Stimulated activated CD8-positive, alpha-beta memory T cell treated with anti-CD3 and anti-CD28 coated beads, Interleukin-7, amount 100 ng/mL, for 1 hour (primary cell): ENCODE measurements at places on chromosomes 4 and X.

DNA sequence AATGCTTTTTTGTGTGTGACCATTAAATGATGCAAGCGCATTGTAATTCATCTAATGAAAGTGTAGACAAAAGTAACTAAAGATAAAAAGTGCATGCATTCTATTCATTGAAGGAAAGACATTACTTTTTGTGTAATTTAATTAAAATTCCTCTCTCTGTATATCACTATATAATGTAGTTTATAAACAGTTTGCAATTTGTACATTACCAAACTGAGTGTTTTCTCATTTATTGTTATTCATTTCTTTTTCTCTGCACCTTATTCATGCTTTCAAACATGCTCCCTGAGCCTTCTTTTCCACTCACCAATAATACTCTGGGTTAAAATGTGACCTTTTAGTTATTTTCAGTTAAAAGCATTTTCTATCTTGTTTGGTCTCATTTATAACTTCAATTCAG, 713.7 kb upstream of the AADAT start:
- no peak for DNase-seq

DNA sequence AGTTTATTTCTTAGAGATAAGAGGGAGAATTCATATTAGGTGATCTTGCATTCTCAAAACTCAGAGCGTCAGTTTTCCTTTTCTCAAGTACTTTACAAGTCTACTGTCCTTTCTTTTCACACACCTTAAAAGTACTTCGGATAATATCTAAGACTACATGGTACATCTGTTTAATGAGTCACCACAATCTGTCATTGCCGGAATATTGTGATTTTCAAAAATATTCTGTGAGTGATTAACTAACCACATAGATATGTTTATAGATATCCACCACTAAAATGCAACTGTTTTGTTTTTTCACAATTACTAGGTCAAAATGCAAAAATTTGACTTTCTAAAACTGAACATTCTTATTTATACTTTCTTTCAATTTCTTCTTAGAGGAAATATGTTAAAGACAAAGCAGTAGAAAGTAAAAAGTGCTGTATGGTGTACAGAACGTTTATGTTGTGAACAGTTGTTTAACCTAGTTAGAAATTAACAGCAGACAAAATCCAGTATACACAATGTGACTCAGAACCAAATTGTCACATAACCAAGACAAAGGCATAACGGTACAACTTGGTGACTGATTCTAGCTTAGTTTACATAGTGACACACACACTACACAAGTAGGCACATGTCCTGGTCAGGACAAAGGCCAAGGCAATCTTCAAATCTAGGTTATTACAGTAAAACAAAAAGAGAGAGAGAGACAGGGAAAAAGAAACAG, 482.9 kb downstream of the NAF1 start:
- DNase-seq, result no peak

GRCh38 chr4:53601251-53601764, 10.0 kb upstream of the LNX1 start:
- DNase-seq, result no peak

DNA sequence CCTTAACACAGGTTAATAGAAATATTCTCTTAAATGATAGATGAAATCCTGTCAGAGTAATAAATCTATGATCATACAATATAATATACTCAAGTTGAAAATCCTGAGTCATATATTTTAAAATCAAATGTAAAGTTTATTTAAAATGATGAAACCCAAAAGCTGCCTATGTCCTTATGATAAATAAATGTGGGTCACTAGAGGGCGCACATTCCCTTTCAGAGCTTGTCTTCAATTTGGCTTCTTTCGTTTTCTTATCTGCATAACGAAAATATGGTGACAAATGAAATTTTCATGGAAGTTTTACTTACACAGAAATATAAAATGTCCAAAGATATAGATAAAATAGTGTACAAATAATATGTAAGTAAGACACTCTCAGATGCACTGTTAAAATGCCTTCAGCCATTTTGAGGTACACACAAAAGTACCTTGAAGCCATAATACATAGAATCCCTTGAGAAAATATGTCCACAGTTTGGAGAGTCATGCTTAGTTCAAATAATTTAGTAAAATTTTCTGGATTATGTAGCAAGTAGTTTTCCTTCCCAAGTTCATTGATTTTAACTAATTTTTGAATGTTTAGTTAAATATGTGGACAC, 680.4 kb downstream of the DMD start:
- no peak for DNase-seq

GRCh38 chrX:101357166-101357795, 8.7 kb upstream of the TIMM8A start:
- DNase-seq, result no peak

DNA sequence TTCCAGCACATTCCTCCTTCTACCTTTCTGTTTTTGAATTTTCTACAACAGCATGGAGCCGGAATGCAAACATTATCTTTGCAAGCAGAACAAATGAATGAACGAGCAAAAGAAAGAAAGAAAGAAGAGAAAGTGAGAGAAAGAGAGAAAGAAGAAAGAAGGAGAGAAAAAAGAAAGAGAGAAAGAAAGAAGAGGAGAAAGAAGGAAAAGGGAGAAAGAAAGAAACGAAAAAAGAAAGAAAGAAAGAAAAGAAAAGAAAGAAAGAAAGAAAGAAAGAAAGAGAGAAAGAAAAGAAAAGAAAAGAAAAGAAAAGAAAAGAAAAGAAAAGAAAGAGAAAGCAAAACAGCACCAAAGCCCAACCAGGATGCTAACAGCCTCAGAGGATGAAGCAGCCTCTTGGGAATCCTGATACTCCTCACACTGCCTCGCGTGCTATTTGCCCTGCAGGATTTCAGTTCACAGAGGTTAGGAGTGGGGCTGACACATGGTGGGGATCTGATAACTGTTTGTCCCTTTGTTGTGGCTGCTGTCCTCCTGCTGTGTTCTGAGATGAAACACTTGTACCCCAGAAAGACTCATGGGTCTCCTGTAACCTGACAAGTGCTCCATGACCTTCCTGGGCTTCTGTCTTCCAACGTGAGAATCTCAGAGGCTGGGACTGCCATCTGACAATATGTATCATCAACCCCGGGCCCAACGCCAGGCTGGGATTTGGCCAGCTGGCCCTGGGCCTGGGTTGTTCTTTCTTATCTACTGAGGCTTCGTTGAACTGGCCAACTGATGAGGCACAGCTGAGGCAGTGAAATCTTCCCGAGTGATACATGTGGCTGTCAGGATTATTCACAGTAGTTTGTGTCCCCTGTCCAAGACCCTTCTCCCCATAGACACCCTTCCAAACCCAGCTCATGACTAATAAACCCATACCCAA, 61.0 kb downstream of the SEPSECS start:
- DNase-seq, result no peak

GRCh38 chr4:102439236-102439614, 61.9 kb upstream of the NFKB1 start:
- DNase-seq, result no peak

DNA sequence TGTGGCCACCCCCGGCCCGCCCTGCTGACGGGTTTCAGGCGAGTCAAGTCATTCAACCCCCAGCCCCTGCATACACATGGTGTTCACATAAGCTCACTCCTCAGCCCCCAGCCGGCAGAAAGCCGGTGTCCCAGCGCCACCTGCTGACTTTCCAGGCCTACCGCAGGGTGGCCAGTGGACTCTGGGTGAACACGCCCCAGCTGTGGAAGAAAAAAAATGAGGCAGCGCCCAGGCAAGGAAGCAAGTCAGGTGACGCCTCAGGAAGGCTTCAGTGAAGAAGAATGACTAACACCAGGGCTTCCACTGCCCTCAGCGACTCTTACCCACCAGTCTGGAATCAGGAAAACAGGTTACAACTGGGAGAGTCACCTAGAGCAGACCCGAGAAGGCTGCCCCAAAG, 15.8 kb downstream of the BCAP31 start:
- DNase-seq, result no peak

DNA sequence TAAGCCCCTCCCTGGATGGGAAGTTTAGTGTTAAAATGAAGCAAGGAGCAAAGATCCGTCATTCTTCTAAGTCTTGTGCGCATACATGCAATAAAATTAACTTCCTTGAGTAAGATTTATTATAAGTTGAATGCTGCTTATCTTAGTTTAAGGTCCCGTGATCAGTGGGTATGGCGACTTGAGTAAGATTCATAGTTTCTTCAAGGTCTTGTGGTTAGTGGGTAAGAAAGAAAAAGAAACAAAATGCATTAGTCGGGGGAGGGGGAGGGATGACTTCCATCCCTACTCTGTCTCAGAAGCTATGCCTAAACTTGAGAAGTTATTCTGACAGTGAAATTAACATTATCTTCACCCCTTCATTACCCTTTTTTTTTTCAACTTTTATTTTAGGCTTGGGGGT, 127.3 kb upstream of the MAGEB16 start:
- DNase-seq, result no peak

DNA sequence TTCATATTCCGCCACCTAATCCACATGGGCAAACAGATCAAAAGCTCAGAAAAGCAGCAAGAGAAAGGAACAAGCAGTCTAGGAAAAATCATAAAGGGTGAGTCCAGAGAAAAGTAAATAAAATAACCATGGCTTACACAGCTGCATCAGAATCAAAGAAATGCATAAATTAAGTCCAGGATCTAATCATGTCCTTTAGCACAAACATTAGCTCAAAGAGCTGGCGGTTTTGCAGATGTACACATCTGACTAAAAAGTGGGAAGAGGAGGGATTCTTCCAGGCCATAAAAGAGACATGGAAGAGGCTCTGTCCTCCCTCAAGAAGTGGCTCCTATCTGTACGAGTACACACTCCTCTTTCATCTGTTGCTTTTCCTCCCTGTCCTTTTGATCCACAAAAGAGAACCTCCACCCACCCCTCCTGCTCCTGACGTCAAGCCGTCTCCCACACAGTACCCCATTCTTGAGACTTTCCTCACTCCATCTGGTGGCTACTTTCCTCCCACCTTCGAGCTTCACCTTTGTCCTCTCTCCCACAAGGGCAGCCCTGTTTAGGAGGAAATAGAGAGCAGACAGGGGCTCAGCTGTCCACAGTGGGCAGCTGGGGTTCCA, 92.5 kb downstream of the RASL11B start:
- DNase-seq, result no peak

DNA sequence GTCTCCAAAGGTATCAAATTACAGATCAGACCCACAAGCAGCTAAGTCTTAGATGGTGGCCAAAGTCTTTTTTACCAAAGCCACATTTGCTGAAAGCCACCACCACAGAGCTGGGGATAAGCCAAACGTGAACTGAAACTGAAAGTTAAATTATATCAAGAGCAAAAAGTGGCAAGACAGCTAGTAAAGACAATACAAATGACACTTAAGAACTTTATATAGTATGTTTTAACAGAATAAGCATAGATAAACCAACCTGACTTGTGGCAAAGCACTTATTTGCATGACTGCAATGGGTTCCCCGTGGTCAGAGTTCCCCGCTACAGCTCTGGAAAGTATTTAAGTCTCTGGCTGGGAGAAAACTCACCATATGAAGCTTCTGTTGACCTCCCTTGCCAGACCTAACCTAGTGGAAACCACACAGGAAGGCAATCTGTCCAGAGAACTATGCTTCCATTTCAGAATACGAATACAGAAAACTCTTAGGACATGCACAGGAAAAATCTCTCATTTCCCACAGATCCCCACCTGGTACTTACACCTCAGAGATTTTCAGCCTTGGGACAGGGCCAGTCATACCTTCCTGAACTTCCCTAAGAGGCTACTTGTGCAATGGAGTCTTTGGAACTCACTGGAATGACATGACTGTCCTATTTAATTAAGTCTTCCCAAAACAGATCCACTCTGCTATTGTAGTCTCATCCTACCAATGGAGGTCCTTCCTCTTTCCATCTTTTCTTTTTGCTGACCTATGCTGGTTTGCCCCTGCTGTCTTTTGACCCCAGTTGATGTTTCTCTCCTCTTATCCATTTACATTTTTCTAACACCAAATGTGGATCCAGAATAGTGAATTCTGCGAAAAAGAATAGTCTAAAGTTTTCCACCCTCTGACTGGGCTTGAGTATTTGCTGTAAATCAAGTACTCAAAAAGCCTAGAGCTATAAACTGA, 225.1 kb downstream of the NR3C2 start:
- no peak for DNase-seq

- DNase-seq, result no peak
Observed at GRCh38 chr4:48340276-48340964, 909 bp upstream of the SLAIN2 start.

- no peak for DNase-seq
Observed at GRCh38 chr4:83174844-83175414, 60.4 kb upstream of the PLAC8 start.

GRCh38 chr4:1051472-1051871, 40.0 kb downstream of the FGFRL1 start:
- no peak for DNase-seq

DNA sequence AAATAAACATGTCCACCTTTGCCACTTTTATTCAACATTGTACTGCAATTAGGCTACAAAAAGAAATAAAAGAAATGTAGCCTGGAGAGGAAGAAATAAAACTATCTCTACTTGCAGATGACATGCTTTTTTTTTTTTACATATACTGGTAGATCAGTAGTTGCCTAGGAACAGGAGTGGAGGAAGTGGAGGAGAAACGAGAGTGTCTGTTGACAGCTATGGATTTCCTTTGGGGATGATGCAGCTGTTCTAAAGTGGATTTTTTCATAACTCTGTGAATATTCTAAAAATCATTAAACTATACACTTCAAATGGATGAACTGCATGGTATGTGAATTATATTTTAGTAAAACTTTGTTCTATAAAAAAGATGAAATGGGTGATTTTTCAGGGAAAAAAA, 116.4 kb downstream of the ANAPC4 start:
- DNase-seq, result no peak

- no peak for DNase-seq
Observed at GRCh38 chr4:46954643-46955042, 38.7 kb downstream of the GABRA4 start.

GRCh38 chr4:89821612-89822011, 15.3 kb downstream of the SNCA start:
- DNase-seq, result no peak

- no peak for DNase-seq
Observed at GRCh38 chrX:33434256-33435092, 223.1 kb upstream of the DMD start.

GRCh38 chr4:112770114-112770513, 133.2 kb downstream of the LARP7 start:
- DNase-seq, result no peak

GRCh38 chr4:184617600-184618196, 31.5 kb downstream of the CASP3 start:
- DNase-seq, result no peak

DNA sequence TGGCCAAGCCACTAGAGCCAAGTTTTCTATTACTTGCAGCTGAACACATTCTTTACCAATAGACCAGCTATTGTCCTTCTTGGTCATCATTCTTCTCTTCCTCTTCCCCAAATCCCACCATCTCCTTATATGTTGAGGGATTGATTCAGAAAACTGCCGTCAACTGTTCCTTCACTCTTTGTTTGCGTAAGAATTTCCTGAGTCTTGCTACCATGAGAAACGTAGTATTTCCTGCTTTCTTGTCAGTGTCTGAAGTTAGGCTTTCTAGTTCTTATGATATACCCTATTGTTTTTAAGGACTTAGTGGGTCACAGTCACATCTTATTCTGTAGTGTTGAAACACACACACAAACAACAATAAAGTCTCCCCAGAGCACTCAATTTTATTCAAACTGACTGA, 20.1 kb downstream of the IGFBP7 start:
- DNase-seq, result no peak
